ENCODE measurements at places on chromosomes 3 and 15.

GRCh38 chr3:71926616-71927015 is 141.7 kb upstream of the PROK2 start:
- DNase-seq = no peak

DNA sequence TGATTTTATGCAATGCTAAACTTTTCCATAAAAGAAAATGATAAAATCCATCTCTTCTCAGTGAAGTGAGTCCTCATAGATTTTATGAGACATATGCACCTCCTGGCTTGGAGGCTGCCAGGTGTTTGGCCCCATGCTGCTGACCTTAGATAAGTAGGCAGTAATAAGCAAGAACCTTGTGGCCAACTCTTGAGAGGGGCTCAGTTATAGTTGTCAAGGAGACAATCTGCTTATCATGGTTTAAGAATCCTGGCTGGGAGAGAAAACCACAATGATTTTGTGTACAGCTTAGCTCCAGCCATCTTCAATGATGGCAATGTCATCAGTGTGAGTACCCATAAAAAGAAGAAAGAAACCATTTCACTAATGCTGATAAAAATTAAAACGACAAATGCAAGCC is 252.1 kb downstream of the CPNE4 start:
- DNase-seq = no peak

- DNase-seq = peak; percentile 43
Observed at GRCh38 chr3:142595581-142595950, 627 bp upstream of the PLS1 start.

GRCh38 chr3:167166012-167166411 is 214.1 kb downstream of the ZBBX start:
- no peak for DNase-seq

- DNase-seq = no peak
Observed at GRCh38 chr15:51620122-51620521, 2.4 kb downstream of the DMXL2 start.

DNA sequence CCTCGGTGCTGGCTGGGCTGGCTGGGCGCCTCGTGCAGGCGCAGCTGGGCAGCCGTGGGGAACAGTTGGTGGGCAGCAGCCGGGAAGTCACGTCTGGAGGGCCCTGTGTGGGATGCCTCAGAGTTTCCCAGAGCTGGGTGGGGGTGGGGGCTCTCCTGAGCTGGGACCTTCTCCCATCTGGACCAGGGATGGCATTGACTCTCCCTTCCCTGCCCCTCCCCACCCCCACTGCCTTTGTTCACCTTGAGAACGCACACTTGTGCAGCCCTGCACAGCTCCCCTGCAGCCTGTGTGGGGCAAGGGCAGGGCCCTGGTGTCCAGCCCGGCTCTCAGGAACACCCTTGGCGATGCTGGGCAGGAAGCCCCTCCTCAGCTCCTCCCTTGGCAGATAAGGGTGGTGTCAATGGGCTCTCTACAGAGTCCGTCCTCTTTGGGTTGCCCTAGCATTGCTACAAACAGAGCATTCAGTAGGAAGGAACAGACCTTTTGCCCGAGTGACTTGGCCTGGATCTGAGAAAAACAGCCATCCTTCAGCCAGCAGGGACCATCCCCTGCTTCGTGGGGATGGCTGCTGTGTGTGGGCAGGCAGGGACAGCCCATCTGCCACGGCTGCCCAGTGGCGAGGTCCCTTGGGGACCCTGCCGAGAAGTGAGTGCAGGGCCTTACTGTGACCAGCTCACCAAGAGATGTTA is 25.5 kb upstream of the KLF13 start:
- no peak for DNase-seq

DNA sequence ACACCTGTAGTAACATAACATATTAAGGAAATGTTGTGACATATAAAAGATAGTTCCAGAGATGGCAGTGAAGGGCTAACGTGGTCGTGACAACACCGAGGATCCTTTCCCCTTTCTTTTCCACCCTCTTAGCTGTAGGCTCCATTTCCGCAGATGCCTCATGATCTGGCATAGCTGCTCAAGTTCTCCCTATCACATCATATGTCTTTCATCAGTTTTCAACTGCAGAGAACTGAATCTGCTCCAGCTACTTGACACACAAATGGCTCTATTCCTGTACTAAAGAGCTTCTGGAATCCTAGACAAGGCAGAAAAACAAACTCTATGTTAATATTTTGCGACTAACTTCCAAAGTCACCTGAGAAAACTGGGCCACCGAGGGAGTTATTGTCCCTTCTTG is 275.0 kb upstream of the SLCO3A1 start:
- no peak for DNase-seq

GRCh38 chr3:197525706-197526105 is 30.1 kb downstream of the BDH1 start:
- no peak for DNase-seq

DNA sequence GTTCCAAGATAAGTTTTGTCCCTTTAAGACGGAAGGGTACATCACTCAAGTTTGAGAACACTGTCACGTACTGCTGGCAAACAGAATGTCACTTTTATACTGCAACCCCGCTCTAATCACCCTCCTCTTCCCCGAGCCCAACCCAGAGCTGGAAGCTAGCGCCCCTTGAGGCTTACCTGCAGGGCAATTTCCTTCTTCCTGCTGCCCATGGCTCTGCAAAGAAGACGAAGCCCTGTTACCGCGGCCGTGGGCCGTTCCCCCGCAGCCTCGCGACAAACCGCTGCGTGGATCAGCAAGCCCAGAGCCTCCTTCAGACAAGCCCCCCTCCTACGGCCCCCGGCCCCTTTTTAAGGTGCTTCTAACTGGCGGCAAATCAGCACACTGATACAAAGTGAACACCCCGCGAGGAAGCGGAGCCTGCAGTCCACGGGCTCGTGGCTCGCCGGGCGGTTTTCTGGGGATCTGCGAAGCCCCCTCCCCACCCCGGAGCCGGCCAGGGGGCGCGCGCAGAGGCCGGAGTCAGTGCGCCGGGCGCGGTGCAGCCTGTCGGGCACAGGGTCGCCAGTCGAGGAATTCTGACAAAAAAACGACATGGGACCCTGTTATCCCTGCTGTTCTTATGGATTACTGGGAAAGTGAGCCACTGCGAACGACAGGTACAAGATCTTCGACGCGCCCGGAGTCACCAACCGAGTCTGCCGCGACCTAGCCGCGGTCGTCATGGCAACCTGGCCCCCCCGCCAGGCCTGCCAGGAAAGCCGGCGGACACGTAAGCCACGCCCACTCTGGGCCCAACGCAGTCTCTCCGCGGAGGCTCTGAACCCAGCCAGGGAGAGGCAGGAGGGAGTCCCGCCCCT is at the start of gene NME9:
NME9 (minus strand) TSS at position 725 of the 857 bp plus-strand sequence; CDS start at position 209, 516 bp downstream.
- DNase-seq = peak; percentile 94

GRCh38 chr3:58603606-58604005 is 26.4 kb upstream of the FAM107A start:
- no peak for DNase-seq

DNA sequence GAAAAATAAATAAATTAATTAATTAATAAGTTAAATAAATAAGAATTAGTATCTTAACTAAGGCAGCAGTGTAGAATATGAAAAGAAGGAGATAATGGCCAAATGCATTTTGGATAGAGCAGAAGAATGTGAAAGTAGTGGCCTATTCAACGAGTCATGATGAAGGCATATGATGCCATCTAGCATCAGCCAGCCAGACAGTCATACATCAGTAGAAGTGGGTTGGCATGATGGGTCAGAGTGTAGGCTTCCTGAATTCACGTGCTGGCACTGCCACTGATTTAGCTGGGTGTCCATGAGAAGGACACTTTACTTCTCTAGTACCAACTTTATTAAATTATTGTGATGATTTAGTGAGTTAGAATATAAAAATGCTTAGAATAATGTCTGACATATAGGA is 256.1 kb upstream of the ARPP21 start:
- no peak for DNase-seq

DNA sequence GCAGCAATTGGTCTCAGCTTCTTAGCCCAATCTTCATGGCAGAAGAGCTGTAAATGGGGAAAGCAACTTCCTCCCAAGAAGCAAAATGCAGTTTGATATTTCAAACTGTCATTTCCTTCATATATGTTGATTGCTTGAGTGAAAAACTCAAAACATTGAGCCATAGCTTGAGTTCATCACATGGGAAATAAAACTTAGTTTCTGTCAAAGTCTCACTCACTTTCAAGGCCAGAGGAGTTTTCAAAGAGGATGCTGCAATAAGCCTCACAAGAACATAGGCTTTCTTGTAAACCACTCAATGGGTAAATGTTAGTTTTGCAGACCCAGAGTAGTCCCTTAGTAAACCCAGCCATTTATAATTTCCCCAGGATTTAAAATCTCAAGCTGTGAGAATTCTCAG is 29.1 kb upstream of the SUCLG2 start:
- DNase-seq = no peak

- DNase-seq = no peak
Observed at GRCh38 chr3:197554196-197554561, 1.6 kb downstream of the BDH1 start.

- DNase-seq = no peak
Observed at GRCh38 chr3:66196633-66197032, 24.2 kb upstream of the SLC25A26 start.

DNA sequence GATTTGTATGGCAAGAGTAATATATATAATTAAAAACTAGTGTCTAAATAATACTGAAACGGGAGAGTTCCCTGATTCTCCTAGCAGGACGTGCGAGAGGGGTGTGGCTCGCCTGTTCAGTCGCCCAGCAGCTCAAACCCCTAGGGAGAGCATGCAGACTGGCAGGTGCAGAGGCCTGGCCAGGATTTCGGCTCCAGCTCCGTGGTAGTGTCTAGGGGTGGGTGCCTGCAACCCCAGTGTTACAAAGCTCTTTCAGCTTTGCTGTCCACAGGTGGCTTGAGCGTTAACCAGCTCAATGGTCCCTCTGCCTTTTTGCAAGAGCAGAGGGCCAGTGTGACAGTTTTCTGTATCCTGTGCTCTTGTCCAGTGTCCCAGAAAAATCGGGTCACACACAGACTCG is 226.6 kb downstream of the ALCAM start:
- no peak for DNase-seq

GRCh38 chr15:42147431-42147735 is 9.1 kb downstream of the PLA2G4F start:
- DNase-seq = no peak

GRCh38 chr15:76330080-76330680 is 6.4 kb upstream of the ISL2 start:
- peak; percentile 79 for DNase-seq

GRCh38 chr3:156382458-156383346 is 172.2 kb downstream of the SSR3 start:
- peak; percentile 54 for DNase-seq

DNA sequence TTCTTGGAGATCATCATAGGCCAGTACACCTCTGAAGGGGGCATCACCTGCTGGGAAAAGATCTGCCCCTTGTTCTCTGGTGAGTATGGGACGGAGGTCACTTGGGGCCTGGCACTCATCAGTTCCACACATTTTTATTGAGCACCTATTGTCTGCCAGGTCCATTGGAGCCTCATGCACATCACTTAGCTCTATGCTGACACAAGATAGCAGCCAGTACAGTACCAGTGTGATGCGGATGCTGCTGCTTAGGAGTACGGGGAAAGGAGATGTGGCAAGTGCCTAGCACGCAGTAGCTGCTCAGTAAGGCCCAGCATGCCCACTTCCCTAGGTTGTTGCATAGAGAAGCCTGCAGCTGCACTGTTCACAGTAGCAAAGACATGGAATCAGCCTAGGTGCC is 43.4 kb downstream of the SLC6A6 start:
- DNase-seq = no peak

- no peak for DNase-seq
Observed at GRCh38 chr15:91886878-91887277, 33.4 kb downstream of the SLCO3A1 start.

DNA sequence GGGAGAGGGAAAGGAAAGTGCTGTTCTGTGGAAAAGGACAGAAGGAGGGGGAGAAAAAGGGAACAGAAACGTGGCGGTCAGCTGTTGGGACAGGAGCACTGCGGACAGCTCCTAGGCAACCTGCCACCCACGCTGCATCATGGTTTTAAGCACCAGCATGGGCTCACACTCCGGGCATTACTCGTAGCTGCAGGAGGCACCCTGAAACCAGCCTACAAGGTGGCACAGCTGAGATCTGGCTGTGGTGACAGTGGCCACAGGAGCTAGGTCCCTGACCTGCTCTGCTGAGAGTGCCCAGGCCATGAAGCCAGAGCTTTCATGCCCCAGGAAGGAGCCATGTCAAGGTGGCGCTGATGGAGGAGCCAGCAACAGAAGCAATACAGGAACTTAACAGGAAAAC is 161.4 kb upstream of the ST8SIA2 start:
- DNase-seq = no peak

DNA sequence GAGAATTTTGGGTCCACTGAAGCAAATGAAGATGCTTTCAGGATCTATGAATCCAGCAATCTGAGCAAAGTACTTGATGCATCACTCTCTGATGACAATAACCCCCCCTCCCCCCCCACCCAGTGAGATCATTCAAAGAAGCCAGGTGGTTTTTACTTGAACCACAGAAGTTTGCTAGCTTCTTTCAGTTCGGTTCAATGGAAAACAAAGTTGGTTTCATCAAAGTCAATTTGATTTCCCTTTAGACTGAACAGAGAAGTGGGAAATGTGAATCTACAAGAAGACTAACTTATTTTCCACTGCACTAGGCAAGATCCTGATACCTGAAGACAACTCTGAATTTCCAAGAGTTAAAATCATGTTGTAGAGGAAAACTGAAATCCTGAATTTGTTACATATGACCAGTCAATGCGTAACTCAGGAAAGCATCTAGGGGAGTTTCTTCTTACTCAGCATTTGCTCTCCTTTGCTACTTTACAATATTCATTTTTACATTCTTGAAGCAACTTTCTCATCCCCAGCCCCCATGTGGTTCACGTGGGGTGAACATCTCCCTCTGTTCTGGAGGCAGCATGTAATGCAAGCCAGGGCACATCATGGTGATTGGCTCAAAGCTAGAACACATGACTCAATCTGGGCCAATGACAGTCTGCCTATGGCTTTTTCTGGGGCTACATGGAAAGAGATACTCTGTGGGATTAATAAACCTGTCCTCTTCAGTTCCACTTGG is 572.6 kb downstream of the FOXP1 start:
- DNase-seq = no peak

GRCh38 chr15:76251717-76252116 is 59.6 kb downstream of the ETFA start:
- DNase-seq = no peak

- no peak for DNase-seq
Observed at GRCh38 chr15:32721596-32721995, 3.8 kb downstream of the GREM1 start.

- peak; percentile 90 for DNase-seq
Observed at GRCh38 chr3:185726254-185726967, 98.4 kb downstream of the IGF2BP2 start.

- DNase-seq = no peak
Observed at GRCh38 chr15:67809441-67809840, 15.9 kb upstream of the SKOR1 start.

GRCh38 chr3:187101184-187102072 is 37.9 kb downstream of the RPL39L start:
- DNase-seq = no peak

DNA sequence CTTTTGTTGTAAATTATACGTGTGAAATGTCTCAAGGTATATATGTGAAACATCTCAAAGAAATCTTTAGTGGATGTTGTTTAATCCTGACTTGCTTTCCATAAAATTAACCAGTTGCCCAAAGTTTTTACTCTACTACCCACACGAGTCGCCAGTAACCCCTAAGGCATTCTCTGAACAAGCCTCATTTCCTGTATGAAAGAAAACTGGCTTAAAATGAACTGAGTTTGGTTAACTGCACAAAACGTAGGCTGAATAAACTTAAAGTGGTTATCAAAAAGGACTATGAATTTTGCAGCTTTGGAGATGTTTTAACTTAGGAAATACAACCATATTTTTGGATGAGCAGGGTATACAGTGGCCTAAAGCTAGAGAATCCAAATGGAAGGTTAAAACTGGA is 2.7 kb upstream of the APPL1 start:
- DNase-seq = no peak

All from trophoblast cell (in vitro differentiated cells and primary cell).